Cerebellar nuclear complex (tissue), 1 donor: ENCODE measurements at places on chromosomes 6 and 20.

GRCh38 chr20:48019940-48020339 is 234.7 kb upstream of the SULF2 start:
- DNase-seq, result no peak

GRCh38 chr6:39992861-39993622 is 58.8 kb upstream of the MOCS1 start:
- no peak for DNase-seq

- no peak for DNase-seq
These were observed 554.7 kb upstream of the HS3ST5 start for GRCh38 chr6:114897536-114897935.

GRCh38 chr6:142316791-142317368 is 15.1 kb downstream of the ADGRG6 start:
- DNase-seq, result no peak

DNA sequence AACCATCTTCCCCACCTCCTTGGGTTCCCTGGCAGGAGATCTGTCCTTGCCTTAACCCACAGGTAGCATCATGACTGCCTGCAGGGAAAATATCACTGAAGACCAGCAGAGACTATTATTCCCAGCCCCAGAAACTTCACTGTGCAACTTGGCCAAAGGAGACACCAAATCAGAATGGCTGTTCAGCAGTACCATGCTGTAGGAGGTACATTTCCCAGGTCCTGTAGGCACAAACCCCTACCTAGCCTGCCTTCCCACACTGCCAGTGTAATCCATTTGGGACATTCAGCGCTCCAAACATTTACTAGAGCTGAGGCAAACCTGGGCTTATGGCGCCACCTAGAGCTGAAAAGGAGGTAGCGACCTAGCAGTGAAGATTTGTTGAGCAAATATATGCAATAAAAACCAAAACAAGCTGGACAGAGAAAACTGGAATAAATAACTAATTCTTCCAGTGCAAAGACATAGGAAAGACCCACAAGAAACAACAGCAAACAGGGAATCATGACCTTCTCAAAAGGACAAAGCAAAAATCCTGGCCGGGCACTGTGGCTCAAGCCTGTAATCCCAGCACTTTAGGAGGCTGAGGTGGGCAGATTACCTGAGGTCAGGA is 60.3 kb downstream of the VTA1 start:
- no peak for DNase-seq

DNA sequence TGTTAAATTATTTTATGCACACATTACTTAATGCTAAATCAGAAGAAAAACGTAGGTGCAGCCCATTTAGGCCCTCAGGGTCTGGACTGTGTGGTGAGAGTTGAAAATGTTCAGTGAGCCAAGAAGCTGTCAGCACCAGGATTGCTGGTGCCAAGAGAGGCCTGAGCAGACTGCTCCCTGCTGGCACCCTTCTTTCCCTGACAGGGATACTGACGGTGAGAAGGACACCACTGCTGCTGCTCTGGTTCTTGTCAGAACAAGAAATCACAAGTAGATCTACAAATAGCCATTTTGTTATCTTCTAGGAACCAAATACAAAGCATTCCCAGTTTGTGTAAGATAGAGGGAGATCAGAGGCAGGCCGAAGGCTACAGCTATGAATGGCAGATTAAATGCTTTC is 48.7 kb upstream of the CRISP1 start:
- no peak for DNase-seq

- DNase-seq, result no peak
These were observed 488.3 kb downstream of the CDKAL1 start for GRCh38 chr6:21022343-21023107.

DNA sequence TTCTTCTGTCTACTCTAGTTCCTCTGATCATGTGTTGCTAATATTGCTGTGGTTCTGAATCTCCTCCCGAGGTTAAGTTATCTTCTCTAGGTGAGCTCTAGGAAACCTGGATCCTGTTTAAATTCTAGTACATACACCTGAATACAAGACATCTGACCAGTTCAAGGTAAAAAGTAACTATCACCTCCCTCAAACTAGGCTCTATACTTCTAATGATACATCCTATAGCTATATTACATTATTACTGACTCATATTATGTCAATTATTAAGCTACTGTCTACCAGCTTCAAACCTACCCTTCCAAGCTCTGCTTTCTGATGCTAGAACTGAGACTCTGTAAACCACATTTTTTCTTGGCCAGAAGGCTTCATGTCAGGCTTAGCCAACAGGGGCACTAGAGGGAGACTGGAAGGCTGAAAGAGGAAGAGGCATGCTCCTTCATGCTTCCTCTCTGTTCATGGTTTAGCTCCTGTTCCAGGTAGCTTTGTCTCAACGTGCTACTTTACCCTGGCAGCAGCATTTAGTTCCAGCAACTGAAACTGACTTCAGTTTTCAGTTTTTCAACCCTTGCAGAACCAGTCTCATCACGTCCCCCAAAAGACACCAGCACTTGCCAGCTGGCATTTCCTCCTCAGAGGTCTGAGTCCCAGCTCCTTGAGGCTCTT is 148.4 kb upstream of the TOP1 start:
- DNase-seq, result no peak

DNA sequence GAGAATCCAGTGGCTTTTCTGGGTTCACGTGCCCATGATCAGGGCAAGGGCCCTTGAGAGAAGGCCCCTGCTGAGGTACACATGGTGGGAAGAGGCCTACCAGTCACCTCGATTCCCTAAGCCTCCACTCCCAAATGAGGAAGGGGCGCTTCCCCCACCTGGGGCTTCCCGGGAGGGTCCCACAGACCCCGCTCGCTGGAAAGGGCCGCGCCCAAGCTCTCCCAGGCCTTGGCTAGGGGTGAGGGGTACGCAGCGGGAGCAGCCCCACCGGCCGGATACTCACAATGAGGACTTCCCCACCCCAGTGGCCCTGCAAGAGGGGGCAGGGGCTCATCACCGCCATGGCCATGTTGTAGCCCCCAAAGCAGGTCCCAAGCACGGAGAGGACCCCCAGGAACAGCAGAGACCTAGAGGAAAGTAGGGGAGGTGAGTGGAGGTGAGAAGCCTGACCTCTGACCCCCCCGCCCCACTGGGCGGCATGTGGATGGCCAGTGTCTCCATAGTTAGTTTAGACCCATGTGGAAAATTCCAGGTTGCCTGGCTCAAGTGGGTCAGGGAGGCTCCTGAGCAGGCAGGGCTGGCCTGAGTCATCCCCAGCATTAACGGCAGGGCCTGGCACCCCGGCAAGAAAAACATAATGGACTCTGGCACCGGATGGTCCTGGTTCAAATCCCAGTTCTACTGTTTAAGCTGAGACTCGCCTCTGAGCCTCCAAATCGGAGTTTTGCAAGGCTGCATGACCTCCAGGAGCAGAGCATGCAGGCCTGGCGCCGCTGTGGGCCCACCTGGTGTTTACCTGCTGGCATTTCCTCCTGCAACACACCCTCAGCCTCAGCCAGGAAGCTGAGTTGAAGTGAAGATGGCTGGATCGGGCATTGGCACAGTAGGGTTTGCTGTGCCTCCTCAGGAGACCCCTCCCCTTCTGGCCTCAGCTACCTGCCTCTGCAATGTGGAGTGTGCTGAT is 6.6 kb downstream of the SLC52A3 start:
- DNase-seq, result no peak

DNA sequence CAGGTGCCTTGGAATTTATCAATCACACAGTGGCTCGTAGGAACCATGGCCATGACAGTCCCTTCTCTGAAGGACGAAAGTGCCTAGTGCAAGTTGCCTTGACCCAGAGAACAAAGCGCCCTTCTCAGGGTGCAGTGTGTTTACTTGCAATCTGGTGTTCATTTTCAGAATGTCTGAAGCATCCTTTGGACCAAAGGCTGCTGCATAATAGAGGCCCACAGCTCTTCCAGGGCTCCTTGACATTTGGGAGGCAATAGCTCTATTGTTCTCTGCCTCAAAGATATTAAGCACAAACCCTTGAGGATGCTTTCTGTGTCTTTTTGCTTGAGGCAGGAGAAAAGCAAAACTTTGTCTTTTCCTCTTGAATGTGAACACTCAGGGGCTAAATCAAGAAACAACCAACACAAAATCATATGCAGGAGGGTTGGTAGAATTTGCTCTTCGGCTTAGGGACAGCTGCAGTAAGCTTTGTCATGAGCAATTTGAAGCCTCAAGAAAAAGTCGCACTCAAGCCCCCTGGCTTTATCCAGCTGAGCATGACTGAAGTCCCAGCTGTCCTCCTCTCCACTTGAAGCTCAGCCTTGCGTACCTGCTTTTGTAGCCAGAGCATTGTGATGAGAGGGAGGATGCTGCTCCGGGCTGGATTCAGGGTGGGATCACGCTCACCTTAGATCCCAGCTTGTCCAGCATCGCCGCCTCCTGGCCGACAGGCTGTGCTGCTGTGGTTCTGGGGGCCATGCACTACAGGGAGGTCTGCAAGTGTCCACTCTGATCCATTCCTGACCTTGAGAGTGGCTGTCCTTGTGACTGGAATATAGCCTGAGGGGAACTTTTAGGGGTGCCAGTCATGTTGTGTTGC is 495.4 kb downstream of the CDH26 start:
- no peak for DNase-seq

GRCh38 chr6:10510592-10511367 is 10.4 kb upstream of the GCNT2 start:
- DNase-seq, result no peak

- no peak for DNase-seq
These were observed 29.8 kb downstream of the KIF6 start for GRCh38 chr6:39695447-39695846.

DNA sequence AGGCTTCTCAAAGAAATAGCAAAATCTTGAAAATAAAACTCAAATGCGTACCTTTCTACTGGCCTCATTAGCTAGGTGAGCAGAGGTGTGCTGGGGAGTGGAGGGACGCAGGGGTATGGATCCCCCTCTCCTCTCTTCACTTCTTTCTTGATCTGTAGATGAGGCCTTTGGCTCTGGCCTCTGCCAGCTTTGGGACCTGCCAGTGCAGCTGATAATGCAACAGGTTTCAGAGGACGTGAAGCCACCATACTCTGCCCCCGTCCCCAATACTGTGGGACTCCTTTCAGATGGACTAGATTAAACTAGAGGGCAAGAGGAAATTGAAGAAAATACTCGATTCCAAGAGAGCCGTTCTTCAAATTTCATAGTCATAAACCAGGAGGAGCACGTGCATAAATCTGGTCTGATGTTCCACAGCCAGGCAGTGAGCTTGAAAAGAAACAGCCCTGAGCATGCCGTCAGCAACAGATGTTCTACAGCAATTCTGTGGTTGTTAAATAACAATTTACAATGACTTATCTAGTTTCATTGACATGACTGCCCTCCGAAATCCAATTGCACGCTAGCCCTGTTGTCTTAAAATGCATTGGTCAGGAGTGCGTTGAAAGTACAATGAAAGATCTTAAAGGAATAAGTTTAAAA is 245.3 kb upstream of the FOXQ1 start:
- no peak for DNase-seq

GRCh38 chr20:19815553-19815991 is 57.5 kb downstream of the RIN2 start:
- DNase-seq, result no peak

GRCh38 chr20:57320358-57320757 is 9.2 kb upstream of the SPO11 start:
- no peak for DNase-seq

DNA sequence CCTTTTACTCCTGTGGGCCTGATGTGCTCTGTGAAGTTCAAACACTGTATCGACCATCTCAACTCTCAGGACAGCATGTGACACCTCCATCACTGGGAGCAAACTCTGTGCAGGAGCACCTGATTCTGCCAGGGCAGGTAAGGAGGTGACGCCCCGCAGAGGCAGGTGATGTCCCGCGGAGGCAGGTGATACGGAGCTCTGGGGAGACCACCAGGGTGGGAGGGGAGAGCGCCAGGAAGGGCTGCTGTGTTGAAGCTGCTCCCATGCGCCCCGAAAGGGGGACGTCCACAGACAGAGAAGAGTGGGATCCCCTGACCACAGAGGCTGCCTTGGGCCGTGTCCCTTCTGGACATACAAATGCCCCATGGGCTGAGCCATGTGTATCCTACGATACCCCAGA is 58.3 kb downstream of the DACT2 start:
- DNase-seq, result no peak

- no peak for DNase-seq
These were observed 64.6 kb downstream of the SNX5 start for GRCh38 chr20:17904027-17904426.

- DNase-seq, result no peak
These were observed 3.6 kb downstream of the FOXC1 start for GRCh38 chr6:1613346-1613687.

- no peak for DNase-seq
These were observed 33.9 kb upstream of the STXBP5 start for GRCh38 chr6:147170269-147170668.

GRCh38 chr6:139944131-139944530 is 569.7 kb upstream of the CITED2 start:
- no peak for DNase-seq

DNA sequence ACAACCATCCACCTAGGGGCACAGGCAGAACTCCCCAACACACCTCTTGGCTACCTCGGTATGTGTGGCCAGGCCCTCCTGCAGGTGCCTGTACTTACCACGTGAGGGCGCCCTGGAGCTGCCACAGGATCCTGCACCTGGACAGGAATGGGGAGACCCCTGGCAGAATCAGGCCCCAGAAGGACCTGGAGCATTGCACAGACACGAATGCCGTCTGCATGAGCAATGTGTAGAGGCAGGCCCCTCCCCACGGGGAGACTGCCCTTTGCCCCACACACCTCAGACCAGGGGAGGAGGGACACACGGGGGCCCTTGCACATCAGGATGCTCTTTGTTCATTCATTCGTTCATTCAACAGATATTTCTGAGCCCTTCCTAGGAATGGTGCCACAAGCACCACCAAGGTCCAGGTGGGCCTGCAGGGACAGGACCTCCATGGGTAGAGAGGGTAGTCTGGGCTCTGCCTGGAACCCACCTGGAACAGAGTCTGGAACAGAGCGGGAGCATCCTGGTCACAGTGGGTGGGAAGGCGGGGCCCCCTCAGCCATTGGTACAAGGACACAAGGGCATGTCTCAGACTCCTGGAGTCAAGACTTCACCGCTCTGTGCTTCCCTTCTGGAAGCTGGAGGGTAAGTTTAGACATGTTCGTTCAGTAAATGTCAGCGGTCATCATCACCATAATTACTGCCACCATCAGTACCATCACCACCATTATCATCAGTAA is 32.3 kb downstream of the YTHDF1 start:
- peak; percentile 11 for DNase-seq

GRCh38 chr6:88339761-88340160 is 173.6 kb upstream of the CNR1 start:
- no peak for DNase-seq

GRCh38 chr6:159163901-159164370 is 5.3 kb upstream of the FNDC1 start:
- no peak for DNase-seq

DNA sequence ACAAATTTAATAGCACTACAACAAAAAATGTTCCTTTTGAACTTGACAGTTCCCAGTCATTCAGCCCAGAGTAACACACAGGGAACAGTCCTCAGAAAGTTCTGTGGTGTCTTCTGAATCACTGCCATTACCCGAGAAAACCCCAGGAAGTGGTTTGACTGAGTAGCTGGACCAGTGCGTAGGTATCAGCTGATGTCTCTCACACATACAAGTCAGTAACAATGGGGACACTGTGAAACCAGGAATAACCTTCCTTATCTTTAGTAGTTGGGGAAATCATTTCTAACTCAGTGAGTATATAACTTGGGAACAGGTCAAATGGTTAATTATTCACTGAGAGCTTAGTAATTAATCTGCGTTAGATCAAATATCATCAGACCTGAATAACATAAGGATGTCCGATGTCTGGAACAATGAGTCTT is 73.1 kb downstream of the HIVEP2 start:
- no peak for DNase-seq
